ENCODE measurements at places on chromosomes 12 and 14. TPM values are rescaled to one million over a fixed set of nuclear protein-coding genes. Genes with fewer than 3 reads are reported as not detected.
A peak's percentile ranks its signal among the peaks of the same experiment; 100 is the strongest.

DNA sequence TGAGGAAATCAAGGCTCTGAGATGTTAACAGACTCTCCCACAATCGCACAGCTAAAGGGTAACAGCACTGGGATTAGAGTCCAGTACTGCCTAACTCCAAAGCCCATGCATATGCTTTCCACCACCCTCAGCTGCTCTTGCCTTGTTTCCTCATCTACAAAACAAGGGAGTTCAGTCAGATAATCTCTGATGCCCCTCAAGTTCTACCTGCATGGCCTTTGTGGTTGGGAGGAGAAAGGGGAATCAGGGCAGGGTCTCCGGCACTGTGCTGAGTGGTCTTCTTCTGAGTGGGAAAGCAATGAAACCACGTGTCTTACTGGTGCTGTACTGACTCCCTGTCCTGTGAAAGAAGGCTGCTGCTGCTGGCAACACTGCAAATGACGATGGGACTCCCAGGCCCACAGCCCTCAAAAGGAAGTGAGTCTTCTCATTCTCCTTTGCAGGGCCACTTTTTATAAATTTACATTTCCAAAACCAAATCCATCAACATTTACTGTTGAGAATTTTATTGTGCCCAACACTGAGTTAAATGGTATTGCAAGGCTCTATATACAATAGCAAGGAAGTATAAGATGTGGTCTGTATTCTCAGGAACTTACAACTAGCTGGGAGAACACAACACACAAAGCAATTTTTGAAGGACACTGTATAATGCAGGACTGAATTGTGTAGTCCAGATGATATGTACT is 19.7 kb upstream of the DUSP16 start:
- no peaks in the 10 kb centered on the region for H3K36me3 ChIP-seq
- H3K27ac ChIP-seq: peak overlapping the region; percentile 89

The PAPLN gene
- total RNA-seq: 1.0 TPM

The KRT3 gene
- not detected for total RNA-seq

DNA sequence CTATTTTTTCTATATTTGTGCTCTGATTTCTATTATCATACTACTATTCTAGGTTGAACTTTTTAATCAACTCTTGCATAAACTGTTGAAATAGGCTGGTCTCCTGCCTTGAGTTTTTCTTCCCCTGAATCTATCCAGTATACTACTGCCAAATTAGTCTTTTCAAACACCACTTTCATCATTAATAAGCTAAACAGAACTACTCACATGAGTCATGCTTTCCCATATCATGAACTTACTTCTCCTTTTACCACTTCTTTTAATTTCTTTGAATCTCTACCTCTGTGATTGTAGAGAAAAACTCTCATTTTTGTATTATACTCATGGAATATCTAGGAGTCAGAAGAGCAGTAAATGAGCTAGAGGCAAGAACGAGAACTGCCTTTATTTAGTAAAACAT is 340.3 kb upstream of the PDE3A start:
- no peaks in the 10 kb centered on the region for H3K27me3 ChIP-seq
- H3K4me3 ChIP-seq: no peak overlapping the region
- no peaks in the 10 kb centered on the region for H3K4me1 ChIP-seq
- H3K27ac ChIP-seq: no peak overlapping the region

- no peak for DNase-seq
- no peak overlapping the region for H3K27ac ChIP-seq
- no peaks in the 10 kb centered on the region for H3K27me3 ChIP-seq
- H3K4me3 ChIP-seq: no peak overlapping the region
- H3K4me1 ChIP-seq: peaks cover 5% of the 10 kb centered on the region
- no peaks in the 10 kb centered on the region for H3K36me3 ChIP-seq
Measured at GRCh38 chr14:64730061-64730440, 25.8 kb downstream of the PLEKHG3 start.

GRCh38 chr14:50944647-50945413 is 547 bp upstream of the PYGL start:
- DNase-seq: peak; percentile 27
- H3K27ac ChIP-seq: no peak overlapping the region
- peak overlapping the region; percentile 63 for H3K4me3 ChIP-seq
- H3K27me3 ChIP-seq: peaks cover 32% of the 10 kb centered on the region

GRCh38 chr14:66514213-66514612 is 6.3 kb downstream of the GPHN start:
- peaks cover 22% of the 10 kb centered on the region for H3K4me1 ChIP-seq
- no peak overlapping the region for H3K27ac ChIP-seq
- no peaks in the 10 kb centered on the region for H3K36me3 ChIP-seq
- peaks cover 7% of the 10 kb centered on the region for H3K27me3 ChIP-seq
- H3K4me3 ChIP-seq: no peak overlapping the region
- DNase-seq: no peak

- H3K4me1 ChIP-seq: peaks cover 2% of the 10 kb centered on the region
- H3K27me3 ChIP-seq: peaks cover 44% of the 10 kb centered on the region
- no peak for DNase-seq
- no peak overlapping the region for H3K27ac ChIP-seq
Measured at GRCh38 chr12:100718187-100718586, 76.4 kb upstream of the ANO4 start.

- no peak for DNase-seq
- no peak overlapping the region for H3K27ac ChIP-seq
- H3K4me1 ChIP-seq: no peaks in the 10 kb centered on the region
- peaks cover 1% of the 10 kb centered on the region for H3K27me3 ChIP-seq
- H3K4me3 ChIP-seq: no peak overlapping the region
Measured at GRCh38 chr12:6183689-6184428, 16.3 kb upstream of the CD9 start.

DNA sequence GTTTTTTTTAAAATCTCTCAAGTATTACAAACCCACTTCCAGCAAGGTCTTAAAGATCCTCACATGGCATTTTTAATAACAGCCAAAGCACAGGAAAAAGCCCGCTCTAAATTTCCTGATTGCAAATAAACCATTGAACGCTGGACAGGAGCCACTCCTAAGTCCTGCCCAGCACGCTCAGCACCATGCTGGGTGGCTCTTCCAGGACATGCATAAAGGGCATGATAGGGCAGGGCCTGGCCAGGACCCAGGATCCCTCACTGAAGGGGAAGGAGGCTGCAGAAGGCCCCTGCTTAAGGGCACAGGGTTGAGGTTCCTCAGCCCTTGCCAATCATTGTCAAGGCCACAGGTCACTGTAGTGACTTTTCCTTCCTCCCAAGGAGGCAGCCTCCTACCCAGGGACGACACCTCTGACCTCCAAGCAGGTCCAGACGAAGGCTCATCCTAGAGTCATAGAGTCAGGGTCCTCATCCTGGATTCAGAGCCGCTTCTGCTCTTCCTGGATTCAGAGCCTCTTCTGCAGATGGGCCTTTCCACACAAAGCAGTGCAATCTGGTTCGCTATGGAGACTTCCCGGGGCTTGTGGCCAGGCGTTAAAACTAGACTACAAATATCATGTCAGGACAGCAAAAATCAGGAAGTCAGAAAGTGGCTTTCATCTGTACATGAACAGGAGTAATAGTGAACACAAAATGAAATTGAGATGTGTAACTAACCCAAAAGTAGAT is 123.8 kb downstream of the GCH1 start:
- H3K27ac ChIP-seq: no peak overlapping the region
- H3K36me3 ChIP-seq: no peaks in the 10 kb centered on the region
- H3K4me3 ChIP-seq: no peak overlapping the region

GRCh38 chr14:34711796-34712712 is 2.3 kb downstream of the CFL2 start:
- no peak for DNase-seq
- H3K27ac ChIP-seq: no peak overlapping the region
- H3K4me3 ChIP-seq: no peak overlapping the region
- H3K36me3 ChIP-seq: peaks cover 5% of the 10 kb centered on the region
- peaks cover 18% of the 10 kb centered on the region for H3K4me1 ChIP-seq

- no peaks in the 10 kb centered on the region for H3K4me1 ChIP-seq
- H3K4me3 ChIP-seq: no peak overlapping the region
- no peak overlapping the region for H3K27ac ChIP-seq
- H3K27me3 ChIP-seq: no peaks in the 10 kb centered on the region
- DNase-seq: no peak
Measured at GRCh38 chr12:40819436-40820108, 127.3 kb downstream of the CNTN1 start.

DNA sequence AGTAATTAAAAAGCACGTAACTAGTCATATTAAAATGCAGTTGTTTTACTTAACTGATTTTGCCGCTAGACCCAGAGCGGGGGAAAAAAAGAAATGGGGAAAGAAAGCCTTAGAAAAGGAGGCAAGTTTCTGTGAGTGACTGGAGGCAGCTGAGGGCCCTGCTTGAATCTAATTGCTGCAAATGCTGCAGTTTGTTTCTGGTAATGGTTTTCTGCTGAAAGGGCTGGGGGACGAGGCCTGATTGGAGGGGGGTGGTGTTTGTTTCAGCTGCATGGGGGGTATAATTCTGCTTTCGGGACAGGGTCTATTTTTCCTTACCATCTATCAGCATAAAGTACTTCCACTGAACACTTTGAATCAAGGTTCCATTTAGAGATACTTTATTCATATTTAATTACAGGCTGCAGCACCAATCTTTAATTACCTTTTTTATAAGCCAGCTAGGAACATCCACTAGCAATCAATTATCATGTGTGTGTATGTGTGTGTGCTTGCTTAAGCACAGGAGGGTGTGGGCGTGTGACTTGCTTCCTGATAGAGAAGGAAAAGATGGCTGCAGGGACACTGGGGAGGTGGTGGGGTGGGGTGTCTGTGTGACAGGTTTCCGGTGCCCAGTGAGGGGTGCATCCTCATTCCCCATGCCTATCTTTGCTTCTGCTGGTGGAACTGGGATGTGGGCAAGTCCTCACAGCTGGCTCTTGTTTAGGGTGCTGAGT is 83.4 kb downstream of the ADCK1 start:
- H3K4me3 ChIP-seq: no peak overlapping the region
- no peak overlapping the region for H3K27ac ChIP-seq
- H3K4me1 ChIP-seq: no peaks in the 10 kb centered on the region
- DNase-seq: no peak
- no peaks in the 10 kb centered on the region for H3K27me3 ChIP-seq
